ENCODE measurements at places on chromosomes 4 and X.

- DNase-seq, result no peak
Measured at GRCh38 chrX:1453395-1453783, 680 bp upstream of the ASMTL start.

DNA sequence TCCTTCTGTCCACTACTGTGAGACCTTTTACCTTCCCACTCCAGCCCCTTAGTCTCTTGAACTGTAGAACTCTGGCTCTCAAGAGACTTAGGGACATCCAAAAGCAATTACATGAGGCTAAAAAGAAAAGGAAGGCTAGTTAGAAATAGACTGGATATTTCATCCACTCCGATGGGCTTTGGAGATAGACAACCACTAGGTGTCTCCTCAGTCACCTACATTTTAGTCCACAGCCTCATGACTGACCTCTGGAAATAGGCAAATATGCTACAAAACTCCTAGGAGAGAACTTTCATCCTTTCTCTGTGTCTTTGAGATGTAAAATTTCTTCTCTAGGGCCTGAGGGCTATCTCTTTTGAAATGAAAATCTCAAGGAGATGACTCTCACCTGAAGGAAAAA, 45.1 kb upstream of the LAMP2 start:
- DNase-seq, result no peak

DNA sequence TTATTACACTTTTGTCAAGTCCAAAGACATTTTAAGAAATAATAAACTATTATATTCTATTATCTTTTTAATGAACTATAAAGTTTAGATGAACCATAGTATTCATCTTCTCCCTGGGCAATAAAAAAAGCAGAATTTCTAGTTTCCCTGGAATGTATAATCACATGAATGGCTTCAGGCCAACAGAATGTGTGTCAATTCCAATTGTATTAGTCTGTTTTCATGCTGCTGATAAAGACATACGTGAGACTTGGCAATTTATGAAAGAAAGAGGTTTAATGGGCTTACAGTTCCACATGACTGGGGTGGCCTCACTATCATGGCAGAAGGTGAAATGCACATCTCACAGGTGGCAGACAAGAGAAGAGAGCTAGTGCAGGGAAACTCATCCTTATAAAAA, 70.7 kb upstream of the ANXA10 start:
- no peak for DNase-seq

- no peak for DNase-seq
Measured at GRCh38 chr4:15971068-15971801, 8.3 kb upstream of the FGFBP2 start.

GRCh38 chrX:63421411-63421810, 70.3 kb upstream of the SPIN4 start:
- no peak for DNase-seq

GRCh38 chr4:173246719-173247118, 78.1 kb downstream of the GALNT7 start:
- DNase-seq, result no peak
